ENCODE measurements at places on chromosomes 4 and X.

DNA sequence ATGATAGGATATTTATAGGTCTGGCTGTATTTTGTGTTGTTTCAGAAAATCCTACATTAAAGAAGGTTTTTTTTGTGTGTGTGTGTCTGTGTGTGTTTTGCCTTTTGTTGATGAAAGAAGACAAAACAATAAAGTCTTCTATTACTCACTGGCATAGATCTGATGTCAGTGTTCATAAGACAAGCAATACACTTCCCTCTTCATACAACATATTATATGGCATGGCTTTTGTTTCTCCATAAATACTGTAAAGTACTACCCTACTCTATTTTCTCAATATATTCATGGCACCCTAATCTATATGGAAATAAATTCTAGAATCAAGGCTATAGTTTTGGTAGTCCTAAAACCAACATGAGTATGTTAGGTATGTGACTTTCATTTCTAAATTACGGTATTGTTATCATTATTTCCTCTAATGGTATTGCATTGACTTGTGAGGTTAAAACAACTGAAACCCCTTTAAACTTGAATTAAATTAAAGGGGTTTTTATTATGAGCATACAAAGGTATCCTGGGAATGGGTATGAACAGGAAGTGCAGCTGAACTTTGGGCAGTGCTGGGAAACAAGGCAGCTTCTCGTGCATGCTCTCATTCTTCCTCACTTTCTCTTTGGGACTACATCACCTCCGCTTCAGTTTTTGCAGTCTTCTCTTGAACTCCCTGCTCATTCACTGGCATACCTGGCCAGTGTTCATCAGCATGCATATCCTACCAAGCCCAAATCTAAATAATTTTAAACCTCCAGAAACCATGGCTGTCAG is 70.5 kb upstream of the PRSS48 start:
- DNase-seq = no peak

DNA sequence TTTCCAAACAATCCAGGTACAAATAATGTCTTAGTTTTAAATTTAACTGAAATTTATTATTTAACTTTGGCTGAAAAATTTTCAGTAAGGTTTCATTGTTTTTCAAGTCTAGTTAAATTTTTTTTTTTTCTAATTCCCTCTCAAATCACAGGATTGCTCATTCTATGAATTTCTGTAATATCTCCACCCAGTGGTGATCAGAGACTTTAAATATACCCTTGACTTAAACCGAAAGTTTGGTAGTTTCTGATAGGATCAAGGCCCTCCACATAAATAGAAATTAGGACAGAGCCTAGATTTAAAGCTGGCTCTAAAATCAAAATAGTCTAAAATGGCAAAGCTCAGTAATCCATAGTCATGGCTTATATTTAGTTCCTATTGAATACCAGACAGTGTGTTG is 175.4 kb downstream of the TBCK start:
- no peak for DNase-seq

- no peak for DNase-seq
These were observed 414.8 kb downstream of the OPHN1 start for GRCh38 chrX:68018248-68019203.

DNA sequence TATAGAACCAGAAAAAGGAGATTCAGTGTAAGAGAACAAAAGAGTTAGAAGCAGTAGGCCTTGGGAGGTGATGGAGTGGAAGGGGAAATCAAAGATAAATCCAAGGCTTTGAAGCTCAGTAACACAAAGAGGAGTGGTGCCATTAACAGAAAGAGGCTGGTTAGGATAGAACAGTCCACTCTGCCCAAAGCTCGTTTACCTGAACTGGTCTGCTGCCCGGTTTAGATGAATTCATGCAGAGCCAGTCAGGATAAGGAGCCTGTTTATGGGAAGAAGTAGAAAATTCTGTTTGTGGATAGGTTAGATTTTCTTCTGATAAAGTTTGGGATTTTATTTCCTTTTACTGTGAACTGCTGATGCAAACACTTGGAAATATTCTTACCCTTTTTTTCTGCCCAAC is 80.6 kb downstream of the HMGB2 start:
- no peak for DNase-seq

DNA sequence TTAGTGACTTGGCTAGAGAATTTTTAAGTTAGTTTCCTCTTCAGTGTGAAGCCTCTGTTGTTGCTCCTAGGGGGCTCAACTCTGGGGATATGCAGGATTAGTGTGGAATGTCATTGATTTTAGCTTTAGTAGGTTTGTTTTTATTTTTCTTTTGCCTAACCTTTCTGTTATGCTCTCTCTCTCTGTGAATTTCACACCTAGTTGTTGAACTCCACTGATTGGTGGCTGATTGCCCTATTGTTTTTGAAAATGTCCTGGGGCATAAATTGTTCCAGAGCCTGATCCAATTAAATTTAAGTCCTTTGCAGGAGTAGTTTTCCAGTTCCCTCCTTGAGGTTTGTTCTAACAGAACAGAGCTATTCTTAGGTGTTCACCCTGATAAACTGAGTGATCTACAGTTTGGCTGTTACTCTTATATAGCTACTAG is 393.3 kb upstream of the CTSO start:
- DNase-seq = no peak

DNA sequence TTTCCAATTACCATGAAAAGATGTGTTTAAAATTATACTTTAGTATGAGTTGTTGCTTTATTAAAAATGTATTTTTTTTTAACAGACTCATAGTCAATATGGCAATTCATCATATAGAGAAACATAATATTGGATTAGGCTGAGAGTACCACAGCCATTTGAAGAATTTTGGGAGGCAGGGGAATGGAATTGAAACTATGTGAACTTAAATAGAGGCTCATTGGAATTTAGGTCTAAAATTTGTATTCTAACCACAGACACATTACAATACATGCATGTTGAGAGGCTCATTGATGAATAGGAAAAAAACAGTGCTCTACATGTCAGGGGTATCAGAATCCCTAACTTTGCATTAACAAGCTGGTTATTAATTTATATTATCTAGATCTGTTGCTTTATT is 269.6 kb downstream of the DKK2 start:
- DNase-seq = no peak

- no peak for DNase-seq
These were observed 123.7 kb upstream of the PSAPL1 start for GRCh38 chr4:7558436-7558835.

All from NCI-H1930 (cell line).